Karpas-422 (cell line): ENCODE measurements at places on chromosomes 4 and X.

DNA sequence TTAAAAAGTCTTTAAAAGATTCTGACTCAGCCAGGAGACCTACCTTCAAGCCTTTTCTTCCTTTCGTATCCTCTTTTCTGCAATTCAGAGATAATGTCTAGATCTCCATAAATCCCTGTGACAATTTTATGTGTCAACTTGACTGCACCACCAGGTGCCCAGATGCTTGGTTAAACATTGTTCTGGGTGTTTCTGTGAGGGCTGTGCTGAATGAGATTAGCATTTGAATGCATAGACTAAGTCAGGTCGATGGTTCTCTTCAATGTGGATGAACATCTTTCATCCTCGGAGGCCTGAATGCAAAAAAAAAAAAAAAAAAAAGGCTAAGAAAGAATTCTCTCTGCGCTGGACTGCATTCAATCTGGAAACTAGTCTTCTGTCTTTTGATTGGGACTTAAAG, 1082.7 kb downstream of the NLGN4X start:
- no peaks in the 10 kb centered on the region for H3K27me3 ChIP-seq
- no peak overlapping the region for H3K4me3 ChIP-seq
- no peaks in the 10 kb centered on the region for H3K36me3 ChIP-seq
- DNase-seq, result no peak
- H3K4me1 ChIP-seq, result no peaks in the 10 kb centered on the region
- no peak overlapping the region for H3K27ac ChIP-seq

- H3K36me3 ChIP-seq, result no peaks in the 10 kb centered on the region
- no peak overlapping the region for H3K4me3 ChIP-seq
- H3K27me3 ChIP-seq, result peaks cover 5% of the 10 kb centered on the region; the same call in 1 of the 2 replicates
- DNase-seq, result no peak
- H3K27ac ChIP-seq, result no peak overlapping the region
These were observed 72.6 kb upstream of the DHX15 start for GRCh38 chr4:24656906-24657305.

DNA sequence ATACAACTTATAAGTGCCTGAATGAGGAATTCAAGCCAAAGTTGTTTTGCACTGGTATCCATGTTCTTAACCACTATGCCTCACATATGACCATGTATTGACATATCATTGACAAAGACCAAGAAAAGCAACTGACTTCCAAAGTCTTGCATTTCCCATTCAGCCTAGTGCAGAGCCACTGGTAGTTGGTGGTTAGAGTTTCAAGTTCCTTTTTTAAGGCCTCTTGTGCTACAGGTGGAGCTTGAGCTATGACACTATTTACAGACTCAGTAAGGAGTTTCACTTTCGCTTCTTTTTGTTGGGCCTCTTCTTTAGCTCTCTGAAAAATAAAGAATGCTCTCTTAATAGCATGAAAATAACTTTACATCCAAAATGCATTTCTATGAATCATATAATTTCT, 763.0 kb downstream of the DMD start:
- H3K27ac ChIP-seq, result peak overlapping the region; percentile 69
- DNase-seq, result peak; percentile 75
- H3K27me3 ChIP-seq, result no peaks in the 10 kb centered on the region
- H3K36me3 ChIP-seq, result no peaks in the 10 kb centered on the region
- peak overlapping the region; percentile 38; the same call in 1 of the 2 replicates for H3K4me3 ChIP-seq
- peaks cover 32% of the 10 kb centered on the region for H3K4me1 ChIP-seq

DNA sequence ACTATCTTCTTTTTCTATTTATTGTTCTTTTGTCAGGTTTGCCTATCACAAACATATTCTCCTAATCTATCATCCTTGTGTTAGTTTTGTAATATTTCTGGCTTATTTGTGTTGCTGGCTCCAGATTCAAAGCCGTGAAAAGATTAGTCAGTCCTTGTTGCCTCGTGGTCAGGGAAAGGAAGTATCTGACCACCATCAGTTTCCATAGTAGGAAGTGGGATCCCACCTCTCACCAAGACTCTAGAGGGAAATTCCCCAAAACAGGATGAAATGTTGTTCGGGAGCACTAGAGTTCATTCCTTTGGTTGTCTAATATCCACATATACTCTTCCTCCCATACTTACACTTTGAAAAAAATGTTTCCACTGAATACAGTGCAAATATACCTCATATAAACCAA, 131.0 kb upstream of the HUWE1 start:
- no peak overlapping the region for H3K27ac ChIP-seq
- H3K4me1 ChIP-seq, result no peaks in the 10 kb centered on the region
- no peaks in the 10 kb centered on the region for H3K27me3 ChIP-seq
- DNase-seq, result no peak

DNA sequence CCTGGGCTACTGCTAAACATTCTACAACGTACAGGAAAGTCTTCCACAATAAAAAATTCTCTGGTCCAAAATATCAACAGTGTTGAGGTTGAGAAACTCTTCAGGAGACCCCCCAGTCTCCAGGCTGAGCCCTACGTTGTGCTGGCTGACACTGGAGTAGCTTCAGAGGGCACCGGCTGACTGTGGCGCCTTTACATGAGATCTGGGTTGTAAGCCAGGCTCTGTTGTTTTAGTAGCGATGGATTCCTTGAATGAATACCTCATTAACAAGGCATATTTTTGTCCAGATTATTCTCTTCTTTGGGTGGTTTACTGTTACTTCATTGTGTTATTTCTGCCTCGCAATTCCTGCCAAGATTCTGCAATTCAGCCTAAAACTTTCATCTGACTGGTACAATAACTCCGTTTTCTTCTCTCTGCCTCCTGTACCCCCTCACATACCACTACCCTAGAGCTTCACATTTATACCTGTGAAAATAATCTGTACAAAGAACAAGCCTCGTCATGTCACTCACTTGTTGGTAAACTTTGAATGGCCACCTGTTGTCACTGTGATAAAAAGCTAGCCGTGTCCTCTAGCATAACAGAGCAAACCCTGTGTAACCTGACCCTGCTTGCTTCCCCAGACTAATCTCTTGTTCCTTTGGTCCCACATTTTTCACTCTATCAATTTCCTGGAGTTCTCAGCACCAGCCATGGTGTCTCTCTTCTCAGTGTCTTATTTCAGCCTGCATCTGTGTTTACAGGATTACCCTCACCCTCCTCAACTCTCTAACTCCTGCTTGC, 1476.1 kb upstream of the TENM3 start:
- no peaks in the 10 kb centered on the region for H3K27me3 ChIP-seq
- no peaks in the 10 kb centered on the region for H3K36me3 ChIP-seq
- DNase-seq, result no peak

DNA sequence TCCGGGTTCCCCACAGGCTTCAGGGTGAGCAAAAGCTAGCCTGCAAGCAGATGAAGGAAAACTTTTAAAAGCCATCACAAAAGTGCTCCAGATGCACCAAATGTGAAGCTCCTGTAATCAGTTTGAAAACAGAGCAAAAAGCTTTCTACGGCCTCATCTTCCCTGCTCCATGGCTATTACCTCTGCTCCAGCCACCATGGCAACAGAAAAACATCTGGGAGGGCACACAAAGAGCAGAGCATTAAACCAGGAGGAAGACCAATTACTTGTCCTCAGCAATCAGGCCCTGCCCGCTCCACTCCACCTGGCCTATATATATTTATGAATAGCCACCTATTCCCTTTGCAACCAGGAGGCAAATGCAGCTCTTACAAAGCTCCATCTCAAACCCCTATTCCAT, 33.6 kb downstream of the TMEM154 start:
- no peaks in the 10 kb centered on the region for H3K27me3 ChIP-seq
- no peak for DNase-seq
- peaks cover 7% of the 10 kb centered on the region for H3K4me1 ChIP-seq
- no peak overlapping the region for H3K27ac ChIP-seq

GRCh38 chrX:108439426-108439942, at the start of gene COL4A5:
Gene COL4A5 (plus strand): TSS chrX:108439838. CDS start chrX:108440126, 288 bp downstream.
- DNase-seq, result no peak
- no peaks in the 10 kb centered on the region for H3K4me1 ChIP-seq
- H3K27ac ChIP-seq, result no peak within 1 kb of the TSS
- no peak within 1 kb of the TSS for H3K4me3 ChIP-seq
- H3K36me3 ChIP-seq, result no peaks in the 10 kb centered on the region

DNA sequence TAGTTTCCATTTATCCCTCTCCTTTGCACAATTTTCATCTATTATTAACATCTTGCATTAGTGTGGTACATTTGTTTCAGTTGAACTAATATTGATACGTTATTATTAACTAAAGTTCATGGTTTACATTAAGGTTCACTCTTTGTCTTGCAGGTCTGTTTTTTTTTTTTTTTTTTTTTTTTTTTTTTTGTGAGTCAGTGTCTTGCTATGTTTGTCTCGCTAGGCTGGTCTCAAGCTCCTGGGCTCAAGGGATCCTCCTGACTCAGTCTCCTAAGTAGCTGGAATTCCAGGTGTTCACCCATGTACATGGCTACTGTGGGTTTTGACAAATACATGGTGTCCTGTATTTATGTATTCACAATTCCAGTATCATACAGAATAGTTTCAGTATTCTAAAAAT, 6.8 kb downstream of the TBC1D19 start:
- no peak overlapping the region for H3K4me3 ChIP-seq
- H3K27ac ChIP-seq, result no peak overlapping the region
- no peaks in the 10 kb centered on the region for H3K27me3 ChIP-seq
- H3K36me3 ChIP-seq, result no peaks in the 10 kb centered on the region
- DNase-seq, result no peak
- H3K4me1 ChIP-seq, result peaks cover 4% of the 10 kb centered on the region

GRCh38 chrX:70454441-70455365, 10.1 kb downstream of the DLG3 start:
- no peak overlapping the region for H3K4me3 ChIP-seq
- DNase-seq, result peak; percentile 67
- H3K36me3 ChIP-seq, result no peaks in the 10 kb centered on the region
- H3K27ac ChIP-seq, result no peak overlapping the region

GRCh38 chrX:48972220-48973164, 848 bp upstream of the KCND1 start:
- no peaks in the 10 kb centered on the region for H3K27me3 ChIP-seq
- H3K4me1 ChIP-seq, result no peaks in the 10 kb centered on the region
- H3K4me3 ChIP-seq, result no peak overlapping the region
- peak; percentile 68 for DNase-seq
- no peak overlapping the region for H3K27ac ChIP-seq
- H3K36me3 ChIP-seq, result no peaks in the 10 kb centered on the region

GRCh38 chr4:4914059-4914820, 54.8 kb downstream of the MSX1 start:
- no peaks in the 10 kb centered on the region for H3K36me3 ChIP-seq
- H3K4me3 ChIP-seq, result no peak overlapping the region
- peaks cover 9% of the 10 kb centered on the region for H3K4me1 ChIP-seq
- H3K27me3 ChIP-seq, result 0 out of 2 replicates have a peak, but pooled peaks cover 3% of the 10 kb centered on the region
- no peak overlapping the region for H3K27ac ChIP-seq
- no peak for DNase-seq

DNA sequence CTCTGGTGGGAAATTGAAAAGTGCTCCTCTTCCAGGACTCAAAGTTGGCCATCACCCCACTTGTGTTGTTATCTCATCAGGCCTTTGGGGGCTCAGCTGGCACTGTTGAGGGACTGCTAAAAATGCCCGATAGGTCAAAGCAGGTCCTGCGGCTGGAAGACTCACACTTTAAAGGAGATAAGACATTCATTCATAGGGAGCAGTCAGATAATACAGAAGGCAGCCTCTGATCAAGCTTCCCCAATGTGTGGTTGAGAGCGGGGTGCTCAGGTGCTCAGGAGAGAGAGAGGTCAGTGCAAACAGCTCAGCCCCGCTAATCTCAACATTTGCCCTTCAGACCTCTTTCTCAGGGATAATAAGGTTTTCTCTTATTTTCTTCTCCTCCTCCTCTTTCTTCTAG, 70.3 kb downstream of the TMEM154 start:
- H3K27me3 ChIP-seq, result no peaks in the 10 kb centered on the region
- no peak overlapping the region for H3K4me3 ChIP-seq
- no peak for DNase-seq
- H3K4me1 ChIP-seq, result no peaks in the 10 kb centered on the region

GRCh38 chr4:184392748-184393559, 81.4 kb downstream of the IRF2 start:
- H3K36me3 ChIP-seq, result peaks cover 8% of the 10 kb centered on the region; the same call in 1 of the 2 replicates
- H3K27ac ChIP-seq, result peak overlapping the region; percentile 99
- no peaks in the 10 kb centered on the region for H3K27me3 ChIP-seq
- H3K4me1 ChIP-seq, result peaks cover 72% of the 10 kb centered on the region

DNA sequence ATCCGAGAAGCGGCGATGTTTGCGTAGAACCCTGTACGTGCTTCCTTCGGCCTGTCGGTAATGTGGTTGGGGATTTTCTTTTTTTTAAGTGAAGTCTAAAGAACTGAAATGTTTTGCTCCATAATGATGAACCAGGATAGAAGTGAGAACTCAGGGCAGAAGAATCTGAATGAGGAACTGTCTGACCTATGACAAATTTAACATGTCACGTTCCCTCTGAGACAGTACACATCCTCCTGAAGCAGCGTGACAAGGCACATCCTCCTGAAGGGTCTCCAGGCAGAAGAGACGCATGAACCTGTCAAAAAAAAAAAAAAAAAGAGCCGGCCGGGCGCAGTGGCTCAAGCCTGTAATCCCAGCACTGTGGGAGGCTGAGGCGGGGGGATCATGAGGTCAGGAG, 6.2 kb downstream of the CSF2RA start:
- H3K4me1 ChIP-seq, result 0 out of 2 replicates have a peak, but pooled peaks cover 2% of the 10 kb centered on the region
- H3K27ac ChIP-seq, result no peak overlapping the region
- no peak overlapping the region for H3K4me3 ChIP-seq
- no peak for DNase-seq
- no peaks in the 10 kb centered on the region for H3K36me3 ChIP-seq

- H3K36me3 ChIP-seq, result no peaks in the 10 kb centered on the region
- H3K27ac ChIP-seq, result no peak overlapping the region
- H3K4me3 ChIP-seq, result no peak overlapping the region
- H3K4me1 ChIP-seq, result peaks cover 10% of the 10 kb centered on the region
- DNase-seq, result no peak
These were observed 42.5 kb upstream of the C1GALT1C1 start for GRCh38 chrX:120672389-120672788.

DNA sequence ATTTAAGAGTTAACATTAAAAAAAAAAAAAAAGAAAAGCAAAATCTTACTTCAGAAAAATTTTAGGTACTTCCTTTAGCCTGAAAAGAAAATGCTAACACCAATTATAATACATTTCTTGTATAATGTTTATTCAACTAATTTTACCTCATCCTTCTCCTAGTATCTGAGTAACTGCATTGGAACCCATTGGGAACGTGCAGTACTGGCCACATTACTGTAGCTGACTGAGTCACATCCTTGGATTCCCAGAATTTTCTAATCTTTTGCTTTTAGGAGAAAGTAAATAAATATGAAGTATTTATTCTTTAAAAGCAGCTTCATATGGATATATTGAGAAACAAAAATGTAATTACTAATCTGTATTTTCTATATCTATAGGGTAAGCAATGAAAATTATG, 82.6 kb upstream of the SLITRK2 start:
- no peak overlapping the region for H3K4me3 ChIP-seq
- DNase-seq, result no peak
- no peaks in the 10 kb centered on the region for H3K4me1 ChIP-seq
- H3K27ac ChIP-seq, result no peak overlapping the region

DNA sequence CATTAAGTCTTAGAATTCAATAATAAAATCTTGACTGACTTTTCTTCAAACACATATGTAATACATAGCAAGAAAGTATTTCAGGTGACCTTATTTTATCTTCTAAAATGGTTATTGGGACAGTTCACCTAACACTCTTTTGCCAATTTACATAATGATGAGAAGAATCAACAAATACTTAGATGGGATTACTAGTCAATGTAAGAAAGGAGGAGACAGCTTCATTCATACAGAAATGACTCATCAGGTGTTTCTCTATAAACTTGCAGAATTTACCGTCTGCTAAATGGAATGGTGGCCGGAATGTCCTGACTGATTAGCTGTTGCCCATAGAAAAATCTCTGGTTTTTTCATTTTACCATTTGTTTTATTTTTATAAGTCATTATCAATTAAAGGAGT, 115.0 kb upstream of the ETNPPL start:
- H3K4me1 ChIP-seq, result no peaks in the 10 kb centered on the region
- H3K36me3 ChIP-seq, result no peaks in the 10 kb centered on the region
- H3K27ac ChIP-seq, result no peak overlapping the region
- no peak for DNase-seq
- H3K4me3 ChIP-seq, result no peak overlapping the region
